ENCODE measurements at places on chromosomes 12 and 14. TPM values are rescaled to one million over a fixed set of nuclear protein-coding genes. Genes with fewer than 3 reads are reported as not detected.

DNA sequence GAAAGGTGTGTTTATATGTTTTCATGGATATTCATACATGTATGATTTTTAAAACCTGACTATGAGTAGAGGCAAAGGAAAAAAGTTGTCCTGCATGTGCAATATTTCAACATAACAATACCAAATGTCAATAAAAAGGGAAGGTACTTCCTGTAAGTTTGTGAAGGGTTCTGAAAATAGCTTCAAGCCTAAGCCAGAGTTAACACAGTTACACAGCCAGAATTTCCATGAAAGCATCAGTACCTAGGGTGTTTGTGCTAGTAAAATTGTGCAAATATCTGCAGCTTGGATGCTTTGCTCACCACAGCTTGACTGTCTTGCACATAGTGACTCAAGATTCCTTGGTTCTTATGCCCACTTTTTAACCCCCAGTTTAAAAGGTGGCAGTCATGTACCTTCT lies 193.1 kb upstream of the FAR2 start:
- DNase-seq: no peak

DNA sequence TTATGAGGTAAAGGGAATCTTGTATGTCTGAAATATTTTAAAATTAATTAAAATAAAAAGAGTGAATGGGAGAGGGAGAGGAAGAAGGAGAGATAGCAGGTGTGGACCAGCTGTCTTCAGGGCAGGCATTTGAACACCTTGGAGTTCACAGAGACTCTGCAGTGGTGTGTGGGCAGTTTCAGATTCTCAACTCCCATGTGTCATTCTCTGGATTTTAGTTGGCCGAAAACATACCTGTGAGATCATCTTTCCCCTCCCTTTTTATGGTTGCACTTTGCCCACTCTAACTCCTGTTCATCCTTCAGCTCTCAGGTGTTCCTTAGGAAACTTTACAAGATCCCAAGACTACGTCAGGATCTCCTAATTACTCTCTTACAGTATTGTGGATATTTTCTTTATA lies 108.1 kb downstream of the ERC1 start:
- no peak for DNase-seq

- no peak for DNase-seq
These were observed 53.7 kb downstream of the B4GALNT3 start for GRCh38 chr12:513446-513845.

DNA sequence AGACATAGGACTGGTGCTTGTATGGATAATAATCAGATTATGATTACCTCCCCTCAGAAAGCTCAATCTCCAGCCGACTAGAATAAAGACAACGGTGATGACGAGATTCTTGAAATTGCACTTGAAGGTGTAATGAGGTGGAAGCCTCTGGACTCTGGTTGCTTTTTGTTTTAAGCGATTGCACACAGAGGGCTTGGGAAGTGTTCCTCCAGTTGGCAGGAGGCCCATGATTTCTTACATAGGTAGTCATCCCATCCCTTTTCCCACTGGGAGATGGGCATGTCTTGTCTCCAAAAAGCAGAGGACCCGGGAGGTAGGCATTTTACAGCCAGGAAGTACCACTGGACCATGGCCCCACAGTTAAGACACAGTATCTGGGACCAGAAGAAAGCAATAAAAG lies 165.7 kb upstream of the FKBP4 start:
- no peak for DNase-seq

Gene TMEM132C
- not detected for total RNA-seq

Gene TMX1
- 40.6 TPM for total RNA-seq

Gene IGF1
- total RNA-seq: under 0.01 TPM

- no peak for DNase-seq
These were observed 44.9 kb downstream of the DDX11 start for GRCh38 chr12:31118347-31119191.

GRCh38 chr14:28243600-28243999 lies 523.0 kb upstream of the FOXG1 start:
- no peak for DNase-seq

Gene OR4E2
- not detected for total RNA-seq

DNA sequence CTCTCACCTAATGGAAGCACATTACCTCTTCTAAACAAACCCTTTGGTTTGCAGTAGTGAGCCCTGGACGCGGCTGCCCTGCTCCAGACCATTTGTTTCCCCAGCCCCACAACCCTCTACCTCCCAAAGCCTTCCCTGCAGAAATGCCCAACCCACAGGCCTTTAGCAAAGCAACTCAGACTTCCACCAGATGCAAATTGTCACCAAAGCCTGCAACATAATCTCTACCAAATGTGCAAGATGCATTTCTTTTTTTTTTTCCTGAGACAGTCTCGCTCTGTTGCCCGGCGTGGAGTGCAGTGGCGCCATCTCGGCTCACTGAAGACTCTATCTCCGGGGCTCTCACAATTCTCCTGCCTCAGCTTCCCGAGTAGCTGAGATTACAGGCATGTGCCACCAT lies 56.2 kb downstream of the VWF start:
- no peak for DNase-seq

Gene PLEKHG7
- not detected for total RNA-seq

DNA sequence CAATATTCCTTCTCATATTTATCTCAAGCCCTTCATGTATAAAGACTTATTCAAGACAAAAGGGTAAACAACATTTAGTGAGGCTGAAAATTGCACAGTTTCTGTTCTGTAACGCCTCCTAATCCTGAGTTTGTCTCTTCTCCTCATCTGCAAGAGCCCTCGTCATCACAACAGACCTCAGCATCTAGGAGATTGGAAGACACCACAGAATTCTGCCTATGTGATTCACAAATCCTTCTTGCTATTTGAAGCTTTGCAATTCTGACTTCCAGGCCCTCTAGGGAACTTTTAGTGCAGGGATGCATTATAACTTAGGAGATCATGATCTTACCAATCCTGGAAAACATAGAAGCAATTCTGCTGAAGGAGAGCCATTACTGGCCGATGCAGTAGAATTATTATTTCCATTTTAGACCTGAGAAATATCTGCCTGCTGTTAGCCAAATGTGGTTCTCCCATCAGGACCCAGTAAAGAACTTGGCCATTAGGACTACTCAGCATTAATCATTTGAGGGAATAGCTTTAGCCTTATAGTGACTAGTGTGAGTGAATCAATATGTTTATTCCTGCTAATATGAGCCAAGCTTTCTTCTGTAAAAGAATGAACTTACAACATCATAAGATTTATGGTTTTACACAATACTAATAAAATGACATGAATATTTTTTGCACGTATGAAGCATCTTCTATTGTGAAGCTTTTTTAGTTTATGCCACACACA lies 119.5 kb downstream of the ANO4 start:
- DNase-seq: no peak

Gene ACSM4
- not detected for total RNA-seq

- no peak for DNase-seq
These were observed 1.1 kb upstream of the LRP1 start for GRCh38 chr12:57127101-57127725.

Gene COX8C
- not detected for total RNA-seq

DNA sequence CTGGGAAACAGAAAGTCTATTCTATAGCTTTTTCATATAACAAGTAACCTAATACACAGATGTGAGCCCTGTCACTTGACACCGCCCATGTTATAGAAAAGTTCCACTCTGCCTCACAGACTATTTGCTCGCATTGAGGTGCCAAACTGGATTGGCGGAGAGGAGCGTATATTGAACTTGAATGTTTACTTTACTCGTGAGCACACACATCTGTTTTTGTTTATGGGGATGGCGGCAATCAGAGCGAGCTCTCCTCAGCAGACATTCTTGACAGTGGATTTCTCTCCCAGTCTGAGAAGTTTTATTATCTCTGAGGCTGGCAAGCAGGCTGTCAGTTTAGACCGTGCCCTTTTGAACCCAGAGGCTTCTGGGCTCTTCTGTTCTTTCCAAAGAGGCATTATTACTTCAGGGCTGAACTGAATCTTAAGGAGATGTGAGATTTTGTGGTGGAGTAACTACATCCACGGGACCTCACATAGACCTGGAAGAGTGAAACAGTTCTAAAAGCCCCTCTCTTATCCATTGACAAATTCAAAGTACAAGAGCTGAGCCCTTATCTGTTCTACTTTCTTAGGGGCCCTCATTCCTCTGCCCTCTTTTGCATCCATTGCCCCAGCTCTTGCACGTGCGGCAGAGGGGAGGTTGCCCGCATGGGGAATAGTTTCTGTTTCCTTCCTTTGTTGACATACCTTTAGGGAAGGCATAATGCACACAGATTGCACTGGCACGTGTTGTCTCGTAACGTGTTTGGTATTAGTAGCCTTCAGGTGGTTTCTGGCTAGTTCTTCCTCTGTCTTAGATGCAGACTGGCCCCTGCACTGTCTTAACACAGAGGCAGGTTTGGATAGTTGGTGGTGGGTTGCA lies 68.2 kb downstream of the DRAM1 start:
- DNase-seq: peak; percentile 79

Gene PLA2G1B
- not detected for total RNA-seq

GRCh38 chr12:111443586-111443985 lies 37.9 kb downstream of the SH2B3 start:
- DNase-seq: peak; percentile 54

Gene TAMALIN
- 2.2 TPM for total RNA-seq

GRCh38 chr14:74977901-74978385 lies 22.5 kb upstream of the PGF start:
- DNase-seq: peak; percentile 8

DNA sequence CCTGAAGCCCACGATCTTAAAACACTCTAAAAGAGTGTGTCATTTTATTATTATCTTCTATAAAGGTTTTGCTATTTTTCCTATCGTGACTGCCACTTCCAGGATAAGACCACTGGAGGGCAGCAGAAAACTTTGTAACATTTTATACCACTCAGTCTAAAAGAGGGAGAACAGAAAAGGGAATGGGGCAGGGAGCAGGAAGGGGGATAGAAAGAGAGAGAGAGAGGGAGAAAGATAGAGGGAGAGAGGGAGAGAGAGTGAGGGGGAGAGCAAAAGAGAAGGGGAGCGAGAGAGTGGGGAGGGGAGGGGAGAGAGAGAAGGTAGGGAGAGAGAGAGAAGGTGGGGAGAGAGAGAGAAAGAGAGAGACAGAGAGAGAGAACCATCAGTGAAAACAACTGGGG lies 2.0 kb upstream of the ART4 start:
- DNase-seq: peak; percentile 71

- DNase-seq: no peak
These were observed 4.9 kb downstream of the BMP4 start for GRCh38 chr14:53951627-53952303.

DNA sequence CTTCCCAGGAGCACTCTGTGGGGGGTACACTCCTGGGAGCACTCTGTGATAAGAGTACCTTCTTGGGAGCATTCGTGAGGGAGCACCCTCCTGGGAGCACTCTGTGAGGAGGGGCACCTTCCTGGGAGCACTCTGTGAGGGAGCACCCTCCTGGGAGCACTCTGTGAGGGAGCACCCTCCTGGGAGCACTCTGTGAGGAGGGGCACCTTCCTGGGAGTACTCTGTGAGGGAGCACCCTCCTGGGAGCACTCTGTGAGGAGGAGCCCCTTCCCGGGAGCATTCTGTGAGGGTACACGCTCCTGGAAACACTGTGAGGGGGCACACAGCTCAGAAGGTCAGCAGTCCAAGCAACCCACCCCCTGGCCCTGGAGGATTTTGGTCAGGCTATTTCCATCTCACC lies 22.6 kb downstream of the LRCOL1 start:
- no peak for DNase-seq

Gene POTEG
- not detected for total RNA-seq

All from fibroblast of villous mesenchyme (primary cell).